ENCODE measurements at places on chromosomes 11 and 22.

DNA sequence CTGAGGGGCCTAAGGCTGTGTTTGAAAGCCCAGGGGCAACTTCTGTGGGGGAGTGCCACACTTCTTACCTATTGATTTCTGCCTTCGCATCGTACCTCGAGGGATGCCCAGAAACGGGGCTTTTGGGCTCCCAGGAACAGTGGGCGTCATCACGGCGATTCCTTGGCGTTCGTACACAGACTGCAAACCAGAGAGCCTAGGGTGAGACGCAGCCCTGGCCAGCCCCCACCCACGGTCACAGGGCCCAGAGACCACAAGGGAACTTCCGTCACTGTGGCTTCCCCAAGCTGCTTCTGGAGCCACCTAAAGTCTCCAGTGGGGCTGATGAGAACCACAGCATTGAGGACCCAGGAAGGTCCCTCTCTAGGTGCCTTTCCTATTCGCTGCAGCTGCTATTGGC, 91.9 kb downstream of the CTTN start:
- DNase-seq, result no peak

DNA sequence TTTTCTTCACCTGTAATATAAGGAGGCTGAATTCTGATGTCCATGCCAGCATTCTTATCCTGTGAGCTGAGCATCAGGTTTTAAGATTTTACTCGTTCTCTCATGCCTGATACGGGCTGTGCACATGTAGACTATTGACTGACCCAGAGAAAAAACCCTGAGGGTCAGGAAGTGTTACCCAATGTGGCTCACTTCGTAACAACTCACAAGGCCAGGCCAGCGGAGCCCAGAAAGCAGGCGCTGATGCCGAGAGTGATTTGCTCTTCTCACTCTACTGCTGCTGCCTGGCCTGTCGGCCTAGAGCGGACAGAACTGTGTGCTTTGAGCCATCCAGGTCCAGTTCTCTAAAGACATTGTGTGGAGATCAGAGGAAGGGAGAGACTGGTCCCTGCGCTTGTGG, 10.8 kb downstream of the THYN1 start:
- DNase-seq, result no peak

DNA sequence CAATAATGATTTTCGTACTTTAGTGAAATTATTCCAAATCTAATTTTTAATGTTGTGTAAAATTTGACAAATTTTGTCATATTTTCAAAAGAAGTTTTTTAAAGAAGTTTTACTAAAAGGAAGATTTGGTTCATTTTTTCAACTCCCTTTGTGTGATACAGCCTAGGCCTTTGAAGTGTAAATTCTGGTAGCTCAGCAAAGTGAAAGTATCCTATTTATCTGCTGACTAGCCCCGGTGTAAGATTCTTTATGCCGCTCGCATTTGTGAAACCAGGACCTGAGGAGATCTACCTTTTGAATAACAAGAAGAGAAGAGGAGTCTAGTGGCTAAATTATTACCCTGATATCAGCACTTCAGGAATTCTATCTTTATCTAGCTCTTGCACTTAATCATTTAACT, 177.4 kb downstream of the JRKL start:
- no peak for DNase-seq

GRCh38 chr22:30313527-30314363, 13.0 kb downstream of the TBC1D10A start:
- DNase-seq, result no peak

- DNase-seq, result peak; percentile 91
Observed at GRCh38 chr22:41939981-41940831, 6.7 kb downstream of the CENPM start.

Measured in activated CD8-positive, alpha-beta memory T cell treated with anti-CD3 and anti-CD28 coated beads for 24 hours (primary cell).